Motor neuron (in vitro differentiated cells): ENCODE measurements at places on chromosomes 4 and X. TPM values are rescaled to one million over a fixed set of nuclear protein-coding genes. Genes with fewer than 3 reads are reported as not detected.

DNA sequence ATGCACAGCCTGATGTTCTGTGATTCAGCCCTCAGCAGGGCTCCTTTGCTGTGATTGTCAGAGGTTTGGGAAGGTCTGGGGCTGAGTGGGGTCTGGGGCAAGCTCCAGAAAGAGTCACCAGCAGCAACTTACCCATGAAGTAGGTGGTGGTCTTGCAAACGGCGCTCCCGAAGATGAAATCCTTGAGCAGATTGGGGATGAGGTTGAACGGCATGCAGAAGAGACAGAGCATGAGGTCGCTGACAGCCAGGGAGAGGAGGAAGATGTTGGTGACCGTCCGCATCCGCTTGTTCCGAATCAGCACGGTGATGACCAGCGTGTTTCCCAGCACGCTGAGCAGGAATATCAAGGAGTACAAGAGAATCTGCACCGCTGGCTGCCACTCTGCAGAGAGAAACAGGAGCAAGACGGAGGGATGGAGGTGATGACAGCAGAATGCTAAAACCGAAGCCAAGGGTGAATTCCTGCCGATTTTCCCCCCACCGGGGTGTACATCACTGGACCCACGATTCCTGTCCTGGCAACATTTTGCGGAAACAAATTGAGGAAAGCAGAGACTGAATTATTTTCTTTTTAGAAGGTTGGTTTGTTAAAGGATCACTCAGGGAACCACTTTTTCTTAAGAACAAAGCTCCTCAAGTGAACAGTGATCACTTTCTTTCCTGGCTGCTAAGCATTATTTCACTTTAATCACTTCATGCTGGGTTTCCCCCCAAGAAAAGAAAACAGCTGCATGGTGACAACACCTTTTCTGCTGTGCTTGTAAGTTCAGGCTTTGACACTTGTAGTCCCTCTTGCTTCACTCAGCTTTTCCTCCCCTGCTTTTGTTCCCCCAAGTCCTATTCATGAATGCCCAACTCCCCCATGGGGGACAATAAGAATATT lies 941 bp downstream of the CCKAR start:
- ATAC-seq, result no peak

PDE6B gene
- total RNA-seq, result 5.7 and 6.8 TPM in 2 replicates

CORIN gene
- 0.81 and 0.92 TPM in 2 replicates for total RNA-seq

GRCh38 chrX:10931976-10932375 lies 179.2 kb upstream of the HCCS start:
- no peak for ATAC-seq

PCGF3 gene
- 77.4 and 86.9 TPM in 2 replicates for total RNA-seq

DNA sequence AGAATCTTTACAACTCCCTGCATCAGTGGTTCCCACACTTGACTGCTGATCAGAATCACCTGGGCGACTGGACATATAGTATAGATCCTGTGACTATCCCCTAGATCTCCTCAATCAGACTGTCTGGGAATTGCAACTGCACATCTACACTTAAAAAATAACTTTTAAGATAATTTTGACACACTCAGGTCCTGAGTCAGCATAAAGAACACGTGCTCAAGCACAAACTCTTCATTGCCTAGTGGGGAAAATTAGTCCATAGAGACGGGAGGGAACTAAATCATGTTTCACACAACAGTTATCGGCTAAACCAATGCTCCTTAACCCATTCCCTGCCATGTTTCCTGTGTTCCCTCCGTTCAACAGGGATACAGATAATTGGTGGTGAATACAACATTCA lies 243.5 kb upstream of the FGF13 start:
- no peak for ATAC-seq

ENOPH1 gene
- 48.2 and 48.5 TPM in 2 replicates for total RNA-seq

SOX3 gene
- 11.5 and 13.3 TPM in 2 replicates for total RNA-seq

SAGE1 gene
- total RNA-seq, result not detected in 2 replicates

DNA sequence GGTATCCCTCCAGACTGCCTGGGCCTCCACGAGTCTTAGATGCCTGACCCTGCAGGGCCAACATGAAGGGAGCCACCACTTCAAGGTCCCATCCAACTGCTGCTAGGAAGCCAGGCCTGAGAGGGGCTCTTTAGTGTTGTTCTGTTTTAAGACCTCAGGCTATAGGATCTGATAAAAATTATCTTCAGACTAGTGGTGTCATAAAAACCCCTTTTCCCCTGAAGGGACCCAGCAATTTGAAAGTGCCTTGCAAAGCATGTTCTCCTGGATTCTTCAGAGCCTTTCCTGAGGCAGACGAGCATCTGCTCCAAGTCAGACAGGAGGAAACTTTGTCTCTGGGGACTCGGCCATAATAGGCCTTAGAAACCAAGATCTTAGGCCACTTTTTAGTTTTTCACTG lies 26.9 kb downstream of the TSPAN5 start:
- no peak for ATAC-seq

- ATAC-seq, result no peak
Observed at GRCh38 chrX:149837639-149838038, 43.3 kb upstream of the MAGEA8 start.

PSAPL1 gene
- total RNA-seq, result 0.09 and 0.16 TPM in 2 replicates

- no peak for ATAC-seq
Observed at GRCh38 chr4:52853351-52853750, 8.8 kb upstream of the RASL11B start.

- no peak for ATAC-seq
Observed at GRCh38 chr4:67019686-67020437, 525.4 kb downstream of the CENPC start.

DNA sequence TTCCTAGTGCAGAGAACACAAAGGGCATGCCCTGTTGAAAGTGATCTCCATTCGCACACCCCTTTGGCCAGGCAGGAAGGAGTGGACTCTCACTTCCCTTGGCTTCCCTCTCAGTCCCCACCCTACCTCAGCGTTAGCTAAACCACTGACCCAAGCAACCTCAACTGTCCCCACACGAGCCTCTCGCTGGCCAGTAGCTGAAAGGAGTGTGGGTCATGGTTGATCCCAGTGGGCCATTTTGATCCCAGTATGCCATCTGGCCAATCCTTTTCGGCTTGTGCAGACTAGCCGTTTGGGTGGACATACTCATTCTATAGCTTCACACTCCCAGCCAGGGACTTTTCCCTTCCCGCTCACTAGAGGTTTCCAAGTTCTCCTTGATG lies 24.4 kb upstream of the BCORL1 start:
- ATAC-seq, result no peak

DNA sequence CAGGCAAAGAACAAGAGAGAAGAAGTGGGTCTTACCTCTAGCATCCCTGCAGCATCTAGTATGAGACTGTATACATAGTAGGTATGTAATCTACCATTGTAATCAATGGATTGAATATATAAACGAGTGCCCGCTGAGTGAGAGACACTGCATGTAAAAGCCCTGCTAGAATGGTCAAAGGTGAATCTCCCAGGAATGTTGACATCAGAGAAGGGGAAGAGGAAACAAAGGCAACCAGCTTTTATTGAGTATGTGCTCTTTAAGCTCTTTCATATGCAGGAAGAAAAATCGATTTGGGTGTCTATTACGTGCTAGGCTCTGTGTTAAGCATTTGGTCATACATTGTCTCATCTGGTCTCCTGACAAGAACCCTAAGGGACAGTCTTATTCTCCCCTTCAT lies 91.9 kb upstream of the KLHL13 start:
- no peak for ATAC-seq

DLG3 gene
- 3.5 and 4.4 TPM in 2 replicates for total RNA-seq

WAS gene
- total RNA-seq, result 1.0 and 1.3 TPM in 2 replicates

DNA sequence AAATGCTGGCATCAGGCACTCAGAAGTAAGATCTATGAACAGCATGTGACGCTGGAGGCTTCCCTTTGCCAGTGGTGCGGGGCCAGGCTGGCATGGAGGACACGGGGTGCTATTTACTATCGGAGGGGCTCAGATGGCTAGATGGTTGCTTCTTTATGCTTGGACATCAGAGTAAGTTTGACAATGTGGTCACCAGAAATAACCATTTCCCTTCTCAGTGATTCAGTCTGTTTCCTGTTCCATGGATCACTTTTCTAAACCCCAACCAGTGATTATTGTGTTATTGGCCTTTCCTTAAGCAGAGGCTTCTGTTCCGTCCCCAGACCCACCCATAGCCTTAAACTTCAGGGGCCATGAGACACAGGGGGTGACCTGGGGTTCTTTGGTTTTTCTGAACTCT lies 55.4 kb upstream of the DHX15 start:
- no peak for ATAC-seq

- no peak for ATAC-seq
Observed at GRCh38 chr4:53994382-53995102, 69.9 kb downstream of the CHIC2 start.

GRCh38 chrX:140141444-140142029 lies 176.2 kb upstream of the CXorf66 start:
- no peak for ATAC-seq

CYP4V2 gene
- total RNA-seq, result 14.5 and 16.5 TPM in 2 replicates

FAM184B gene
- 0.63 and 0.65 TPM in 2 replicates for total RNA-seq

GRCh38 chr4:79399076-79399475 lies 9.0 kb downstream of the GK2 start:
- ATAC-seq, result no peak

DNA sequence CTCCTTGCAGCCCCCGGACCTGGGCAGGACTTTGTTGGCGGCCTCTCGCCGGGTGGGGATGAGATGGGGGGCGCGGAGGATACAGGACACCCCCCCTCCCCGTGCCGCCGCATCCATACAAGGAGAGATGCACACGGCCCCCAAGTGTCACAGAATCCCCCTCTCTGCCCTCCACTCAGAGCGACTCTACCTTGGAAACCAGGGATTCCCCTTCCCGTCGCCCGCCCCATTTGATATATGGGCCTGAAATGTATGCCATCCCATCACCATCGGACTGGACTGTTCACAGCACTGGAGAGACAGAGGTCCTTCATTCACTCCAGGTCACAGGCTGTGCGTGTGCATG lies 426 bp downstream of the PORCN start:
- peak; percentile 57 for ATAC-seq

- ATAC-seq, result no peak
Observed at GRCh38 chr4:145347684-145348083, 134.0 kb upstream of the SMAD1 start.

GLRB gene
- total RNA-seq, result 17.1 and 17.5 TPM in 2 replicates

DNA sequence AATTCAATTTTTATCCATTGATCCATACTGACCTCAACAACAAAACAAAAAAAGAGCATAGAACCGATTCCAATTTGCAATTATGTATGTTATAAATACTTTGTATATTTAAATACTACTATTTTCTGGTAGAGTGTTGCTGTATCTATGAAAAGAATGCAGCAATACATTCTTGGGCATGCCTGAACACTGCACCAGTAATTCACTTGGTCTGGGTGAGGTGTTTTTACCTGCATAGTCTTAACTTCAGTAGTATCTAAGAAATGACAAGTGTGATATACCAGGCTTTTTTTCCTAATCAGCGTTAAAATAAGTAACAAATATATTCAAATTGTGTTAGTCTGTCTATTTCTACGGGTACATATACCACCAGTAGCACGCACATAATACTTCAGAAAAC lies 120.2 kb downstream of the KLHL13 start:
- no peak for ATAC-seq

DNA sequence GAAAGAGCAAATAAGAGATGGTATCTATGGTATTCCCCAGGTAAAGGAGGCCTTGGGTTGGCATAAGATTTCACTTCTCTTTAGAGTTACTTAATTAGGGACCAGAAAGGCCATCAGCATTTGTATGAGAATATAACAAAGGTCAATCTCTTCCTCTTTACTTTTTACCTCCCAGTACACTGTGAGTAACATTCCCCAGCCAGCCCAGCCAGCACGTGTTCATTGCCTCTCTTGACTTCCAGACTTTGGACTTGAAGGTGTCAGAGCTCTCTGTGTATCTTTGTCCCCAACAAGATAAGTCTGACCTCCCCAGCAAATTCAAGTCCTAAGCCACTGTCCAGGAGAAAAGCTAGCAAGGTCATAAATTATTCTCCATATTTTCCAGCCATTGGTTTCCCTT lies 110.5 kb downstream of the AR start:
- no peak for ATAC-seq

- no peak for ATAC-seq
Observed at GRCh38 chr4:87882861-87883260, 50.1 kb downstream of the MEPE start.

GRCh38 chr4:20724915-20725314 lies 24.7 kb downstream of the PACRGL start:
- no peak for ATAC-seq

POF1B gene
- total RNA-seq, result 0.14 and 0.19 TPM in 2 replicates

GRCh38 chr4:55398966-55399365 lies 3.2 kb downstream of the TMEM165 start:
- ATAC-seq, result no peak

MAGEC2 gene
- 0.35 TPM in 1 of 2 replicates, not detected in the other for total RNA-seq

IL2RG gene
- 0.14 and 0.41 TPM in 2 replicates for total RNA-seq
